ENCODE measurements at places on chromosomes 6 and 20.

DNA sequence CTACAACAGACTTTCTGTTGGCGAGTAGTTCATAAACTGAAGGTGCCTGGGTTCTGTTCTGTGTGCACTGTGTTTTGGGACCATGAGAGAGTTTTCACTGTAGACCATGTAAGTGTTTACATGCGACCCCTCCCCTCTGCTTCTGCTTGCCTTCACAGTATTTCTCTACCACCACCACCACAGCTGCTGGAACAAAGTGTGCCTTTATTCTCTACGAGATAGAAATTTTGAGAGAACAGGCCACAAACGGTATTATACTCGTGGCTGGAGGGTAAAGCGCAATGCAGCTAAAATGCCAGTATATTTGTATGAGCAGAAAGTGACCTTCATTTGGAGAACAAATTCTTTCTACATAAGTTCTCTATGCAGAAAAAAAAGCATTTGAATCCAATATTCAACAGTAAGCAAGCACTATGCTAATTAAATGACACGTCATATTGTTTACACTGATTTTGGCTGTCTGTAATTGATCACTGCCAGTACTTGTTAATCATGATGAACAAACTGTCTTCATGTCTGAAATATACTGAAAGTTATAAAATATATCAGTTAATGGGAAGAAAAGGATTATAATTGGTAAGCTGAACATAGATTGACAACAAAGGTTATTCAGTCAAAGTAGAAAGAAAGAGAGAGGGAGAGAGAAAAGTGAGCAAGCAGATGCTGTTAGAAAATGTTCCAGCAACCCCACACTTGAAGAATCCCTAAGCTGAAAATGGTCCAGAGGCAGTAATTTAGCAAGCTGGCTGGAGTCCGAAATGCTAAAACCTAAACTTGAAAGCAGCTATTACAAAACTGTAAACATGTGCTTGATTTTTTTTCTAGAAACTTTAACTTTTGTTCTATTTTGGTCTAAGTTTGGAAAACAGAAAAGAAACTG is 8.8 kb downstream of the CLDN20 start:
- peak overlapping the region; percentile 44 for H3K27ac ChIP-seq
- no peaks in the 10 kb centered on the region for H3K36me3 ChIP-seq
- DNase-seq: peak; percentile 35
- H3K4me3 ChIP-seq: no peak overlapping the region
- peaks cover 17% of the 10 kb centered on the region for H3K4me1 ChIP-seq

- no peak for DNase-seq
- no peaks in the 10 kb centered on the region for H3K4me1 ChIP-seq
- H3K4me3 ChIP-seq: no peak overlapping the region
- no peaks in the 10 kb centered on the region for H3K27me3 ChIP-seq
- H3K36me3 ChIP-seq: no peaks in the 10 kb centered on the region
These were observed 551.6 kb downstream of the COL12A1 start for GRCh38 chr6:74654296-74654695.

GRCh38 chr20:35901678-35902544 is 52.4 kb downstream of the SCAND1 start:
- H3K27me3 ChIP-seq: no peaks in the 10 kb centered on the region
- DNase-seq: peak; percentile 97
- peaks cover 15% of the 10 kb centered on the region for H3K4me1 ChIP-seq

DNA sequence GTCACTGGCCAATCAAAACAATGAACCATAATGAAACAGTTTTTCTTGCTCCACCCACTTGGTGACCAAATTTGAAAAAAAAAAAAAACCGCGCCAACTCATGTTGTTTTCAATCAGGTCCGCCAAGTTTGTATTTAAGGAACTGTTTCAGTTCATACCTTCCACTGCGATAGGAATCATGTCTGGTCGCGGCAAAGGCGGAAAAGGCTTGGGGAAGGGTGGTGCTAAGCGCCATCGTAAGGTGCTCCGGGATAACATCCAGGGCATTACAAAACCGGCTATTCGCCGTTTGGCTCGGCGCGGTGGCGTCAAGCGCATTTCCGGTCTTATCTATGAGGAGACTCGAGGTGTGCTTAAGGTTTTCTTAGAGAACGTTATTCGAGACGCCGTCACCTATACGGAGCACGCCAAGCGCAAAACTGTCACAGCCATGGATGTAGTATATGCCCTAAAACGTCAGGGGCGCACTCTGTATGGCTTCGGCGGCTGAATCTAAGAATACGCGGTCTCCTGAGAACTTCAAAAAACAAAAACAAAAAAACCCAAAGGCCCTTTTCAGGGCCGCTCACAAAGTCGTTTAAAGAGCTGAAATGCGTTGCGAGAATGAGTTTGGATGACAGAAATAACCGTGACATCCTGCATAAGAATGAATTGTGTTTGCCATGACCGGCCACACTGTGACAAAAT is 16.7 kb downstream of the HFE start:
- no peaks in the 10 kb centered on the region for H3K36me3 ChIP-seq
- peaks cover 5% of the 10 kb centered on the region for H3K4me1 ChIP-seq
- H3K27ac ChIP-seq: peak overlapping the region; percentile 52
- no peaks in the 10 kb centered on the region for H3K27me3 ChIP-seq
- H3K4me3 ChIP-seq: peak overlapping the region; percentile 45

GRCh38 chr6:89940225-89941027 is 46.2 kb downstream of the GJA10 start:
- DNase-seq: peak; percentile 86
- H3K36me3 ChIP-seq: no peaks in the 10 kb centered on the region
- H3K27me3 ChIP-seq: no peaks in the 10 kb centered on the region

DNA sequence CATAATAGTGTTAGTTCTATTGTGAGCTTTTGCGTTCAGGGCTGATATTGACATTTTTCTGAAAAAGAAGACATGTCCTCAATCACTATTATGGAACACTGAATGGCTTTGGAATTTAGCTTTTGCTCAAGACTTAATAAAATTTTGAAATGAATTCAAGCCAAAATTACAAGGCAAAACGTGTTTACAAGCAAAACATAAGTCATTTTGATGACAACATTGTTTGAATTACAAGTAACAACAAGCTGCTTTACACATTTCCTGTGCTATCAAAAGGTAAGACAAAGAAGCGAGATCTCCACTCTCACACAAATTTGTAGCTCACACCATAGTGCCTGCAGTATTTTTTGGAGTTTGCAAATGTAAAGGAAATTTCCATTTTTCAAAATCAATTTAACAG is 37.4 kb downstream of the POU3F2 start:
- no peaks in the 10 kb centered on the region for H3K27me3 ChIP-seq
- no peak for DNase-seq
- H3K4me3 ChIP-seq: no peak overlapping the region

DNA sequence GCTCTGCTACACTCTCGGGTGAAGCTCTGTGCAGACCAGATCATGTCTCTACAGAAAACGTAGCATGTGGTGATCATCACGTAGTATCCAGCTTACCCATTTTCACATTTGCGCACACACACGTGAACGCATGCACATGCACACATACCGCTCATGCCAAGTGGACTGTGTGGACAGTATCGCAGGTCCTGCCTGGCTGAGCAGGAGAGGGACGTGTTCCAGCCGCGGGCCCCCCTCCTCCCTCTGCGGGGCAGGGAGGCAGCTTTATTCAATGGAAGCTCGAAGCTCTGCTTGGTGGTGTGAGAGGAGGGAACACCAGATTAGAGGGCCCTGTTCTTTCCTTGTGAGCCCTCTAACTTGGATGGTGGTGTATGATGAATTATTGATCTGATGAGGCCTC is 51.1 kb downstream of the CDH26 start:
- H3K27me3 ChIP-seq: peaks cover 8% of the 10 kb centered on the region
- H3K36me3 ChIP-seq: no peaks in the 10 kb centered on the region
- H3K27ac ChIP-seq: no peak overlapping the region

DNA sequence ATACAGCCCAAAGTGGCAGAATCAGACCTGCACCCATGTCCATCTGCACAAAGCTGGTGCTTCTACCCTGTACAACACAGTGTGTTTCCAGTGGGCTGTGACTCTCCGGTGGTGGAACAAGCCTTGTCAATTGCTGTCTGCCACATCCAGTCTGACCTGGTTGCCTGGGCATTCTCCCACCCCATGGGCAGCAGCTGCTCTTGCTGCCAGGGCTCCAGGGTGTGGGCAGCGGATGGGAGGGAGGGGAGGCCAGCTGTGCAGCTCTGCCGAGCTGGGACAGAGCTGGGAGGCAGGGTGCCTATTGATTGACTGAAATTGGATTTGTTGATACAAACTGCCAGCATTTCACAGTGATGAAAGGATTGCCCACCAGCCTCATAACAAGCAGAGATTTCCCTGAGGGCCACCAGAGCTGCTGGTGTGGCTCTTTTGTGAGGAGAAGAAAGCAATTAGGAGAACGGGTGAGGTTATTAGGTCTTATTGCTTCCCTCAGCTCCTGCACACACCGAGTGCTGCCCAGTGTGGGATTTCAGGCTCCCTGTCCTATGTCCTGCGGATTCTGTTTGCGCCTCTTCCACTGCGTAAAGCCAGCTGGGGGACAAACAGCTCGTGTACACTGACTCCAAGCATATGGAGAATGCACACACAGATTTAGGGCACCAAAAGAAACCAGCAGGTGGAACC is 150.8 kb downstream of the NRN1 start:
- DNase-seq: no peak
- H3K4me1 ChIP-seq: no peaks in the 10 kb centered on the region
- no peaks in the 10 kb centered on the region for H3K36me3 ChIP-seq
- no peak overlapping the region for H3K27ac ChIP-seq

DNA sequence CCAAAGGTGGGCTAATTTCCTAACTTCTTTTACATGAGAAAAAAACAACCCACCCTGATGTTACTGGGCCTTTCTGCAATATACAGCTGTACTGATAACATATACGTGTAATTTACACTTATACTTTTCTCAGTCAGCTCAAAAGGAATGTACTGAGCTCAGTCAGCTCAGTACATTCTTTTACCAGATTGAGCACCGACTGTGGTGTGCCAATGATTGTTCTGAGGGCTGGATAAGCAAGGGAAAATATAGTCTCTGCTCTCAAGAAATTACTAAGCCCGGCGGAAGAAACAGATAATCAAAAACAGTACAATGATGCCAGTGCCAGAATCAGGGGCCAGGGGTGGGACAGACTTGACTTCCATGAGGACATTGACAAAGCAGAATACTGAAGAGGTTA is 10.0 kb upstream of the BLOC1S5 start:
- no peaks in the 10 kb centered on the region for H3K4me1 ChIP-seq
- H3K36me3 ChIP-seq: no peaks in the 10 kb centered on the region
- no peaks in the 10 kb centered on the region for H3K27me3 ChIP-seq
- H3K27ac ChIP-seq: no peak overlapping the region
- peak; percentile 25 for DNase-seq
- no peak overlapping the region for H3K4me3 ChIP-seq

DNA sequence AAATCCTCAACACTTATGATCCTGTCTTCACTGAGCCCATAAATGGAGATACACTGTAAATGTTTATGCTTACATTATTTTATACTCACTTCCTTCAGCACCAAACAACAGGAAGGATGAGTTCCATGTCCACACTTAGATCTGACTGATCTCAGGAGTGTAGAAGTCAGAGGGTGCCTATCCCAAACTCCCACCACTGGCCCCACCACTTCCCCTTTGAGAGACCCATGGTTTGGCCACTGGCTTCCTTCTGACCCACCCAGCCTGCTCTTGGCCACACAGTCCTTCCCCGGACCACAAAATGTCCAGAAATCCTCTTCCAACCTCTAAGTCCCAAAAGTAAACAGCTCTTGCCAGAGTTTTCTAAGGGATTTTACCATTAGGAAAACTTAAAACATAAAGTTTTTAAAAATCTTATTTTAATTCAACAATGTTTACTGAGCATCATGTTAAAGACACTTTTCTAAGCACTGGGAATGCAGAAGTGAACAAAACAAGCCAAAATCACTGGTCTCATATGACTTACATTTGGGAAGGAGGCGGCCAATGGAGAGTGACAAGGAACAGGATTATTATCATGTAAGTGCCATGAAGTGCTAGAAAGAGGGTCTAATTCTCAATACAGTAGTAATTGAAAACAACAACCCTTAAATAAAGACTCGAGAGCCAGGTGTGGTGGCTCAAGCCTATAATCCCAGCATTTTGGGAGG is 103.8 kb downstream of the NRSN1 start:
- no peak overlapping the region for H3K4me3 ChIP-seq
- DNase-seq: no peak
- H3K36me3 ChIP-seq: no peaks in the 10 kb centered on the region
- H3K27me3 ChIP-seq: no peaks in the 10 kb centered on the region

GRCh38 chr6:138666636-138667035 is 106.9 kb upstream of the CCDC28A start:
- no peaks in the 10 kb centered on the region for H3K36me3 ChIP-seq
- H3K27ac ChIP-seq: no peak overlapping the region
- H3K4me1 ChIP-seq: peaks cover 4% of the 10 kb centered on the region
- no peak overlapping the region for H3K4me3 ChIP-seq
- no peaks in the 10 kb centered on the region for H3K27me3 ChIP-seq
- DNase-seq: peak; percentile 61

GRCh38 chr6:39590871-39591393 is 134.3 kb downstream of the KIF6 start:
- DNase-seq: no peak
- H3K4me3 ChIP-seq: no peak overlapping the region
- H3K27me3 ChIP-seq: no peaks in the 10 kb centered on the region

- H3K4me1 ChIP-seq: peaks cover 4% of the 10 kb centered on the region
- peak overlapping the region; percentile 76 for H3K4me3 ChIP-seq
- peak overlapping the region; percentile 89 for H3K27ac ChIP-seq
- no peaks in the 10 kb centered on the region for H3K27me3 ChIP-seq
These were observed 445 bp downstream of the RAB32 start for GRCh38 chr6:146543940-146544615.

DNA sequence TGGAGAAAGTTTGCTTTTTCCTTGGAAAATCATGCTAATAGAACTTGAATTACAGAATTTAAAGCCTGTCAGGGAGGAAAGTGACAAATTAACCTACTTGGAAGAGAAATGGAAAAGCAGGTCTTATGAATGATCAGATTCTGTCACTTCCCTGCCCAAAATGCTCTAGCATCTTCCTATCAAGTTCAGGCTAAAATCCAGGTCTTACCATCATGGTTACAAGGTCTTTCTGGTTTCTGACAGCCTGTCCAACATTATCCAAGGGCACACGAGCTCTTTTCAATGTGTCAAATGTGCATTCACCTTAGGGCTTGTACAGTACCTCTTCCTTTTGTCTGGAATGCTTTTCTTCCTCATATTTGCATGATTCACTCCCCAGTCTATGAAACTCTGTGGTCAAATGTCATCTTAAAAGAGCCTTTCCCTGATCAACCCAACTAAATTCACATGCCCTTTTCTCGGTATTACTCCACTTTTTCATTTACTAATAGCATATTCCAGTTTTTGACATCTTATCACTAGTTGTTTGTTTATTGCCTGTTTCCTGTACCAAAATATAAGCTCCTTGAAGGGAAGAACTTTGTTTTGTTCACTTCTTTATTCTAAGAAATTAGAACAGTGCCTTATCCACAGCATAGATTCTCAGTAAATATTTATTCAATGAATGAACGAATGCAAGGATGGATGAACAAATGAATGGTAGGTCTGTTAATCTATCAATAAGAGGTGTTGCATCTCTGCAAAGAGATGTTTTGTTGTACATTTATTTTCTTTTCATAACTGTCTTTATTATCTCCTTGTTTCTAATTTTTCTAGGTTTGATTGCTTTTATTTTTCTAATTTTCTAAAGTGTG is 139.5 kb downstream of the BCAS1 start:
- no peaks in the 10 kb centered on the region for H3K27me3 ChIP-seq
- no peaks in the 10 kb centered on the region for H3K36me3 ChIP-seq
- DNase-seq: peak; percentile 34

- H3K36me3 ChIP-seq: no peaks in the 10 kb centered on the region
- peak; percentile 21 for DNase-seq
- H3K27ac ChIP-seq: no peak overlapping the region
- H3K4me3 ChIP-seq: no peak overlapping the region
- no peaks in the 10 kb centered on the region for H3K27me3 ChIP-seq
- peaks cover 3% of the 10 kb centered on the region for H3K4me1 ChIP-seq
These were observed 319.8 kb upstream of the PLCB4 start for GRCh38 chr20:8749101-8749500.

GRCh38 chr20:5877128-5877527 is 73.2 kb downstream of the TRMT6 start:
- no peaks in the 10 kb centered on the region for H3K4me1 ChIP-seq
- no peak overlapping the region for H3K27ac ChIP-seq
- DNase-seq: no peak
- H3K36me3 ChIP-seq: no peaks in the 10 kb centered on the region
- no peak overlapping the region for H3K4me3 ChIP-seq

All from IMR-90 (cell line).